ENCODE measurements at places on chromosomes 13 and 19.
A peak's percentile ranks its signal among the peaks of the same experiment; 100 is the strongest.

- no peak for DNase-seq
Measured at GRCh38 chr13:102399791-102400674, 1.8 kb downstream of the FGF14 start.

GRCh38 chr13:48233046-48233888, at the start of gene ITM2B:
ITM2B (plus strand) TSS chr13:48233206; CDS start chr13:48233361, 155 bp downstream.
- DNase-seq = peak; percentile 39

DNA sequence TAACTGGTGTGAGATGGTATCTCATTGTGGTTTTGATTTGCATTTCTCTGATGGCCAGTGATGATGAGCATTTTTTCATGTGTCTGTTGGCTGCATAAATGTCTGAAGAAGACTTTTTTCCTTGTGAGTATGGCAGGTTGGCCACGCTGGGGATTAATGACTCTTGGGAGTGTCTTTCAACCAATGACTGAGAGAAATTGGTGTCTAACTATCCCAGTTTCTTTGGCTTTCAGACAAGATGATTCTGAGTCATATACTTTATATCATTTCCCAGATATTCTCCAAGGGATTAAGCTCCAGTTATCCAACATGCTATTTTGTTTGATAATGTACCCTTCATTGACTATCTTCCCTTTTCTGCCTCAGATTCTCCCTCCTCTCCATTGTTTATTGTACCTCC, 35.5 kb upstream of the CSNK1A1L start:
- DNase-seq = peak; percentile 65

GRCh38 chr19:17406046-17406886, 836 bp upstream of the BST2 start:
- peak; percentile 27 for DNase-seq

DNA sequence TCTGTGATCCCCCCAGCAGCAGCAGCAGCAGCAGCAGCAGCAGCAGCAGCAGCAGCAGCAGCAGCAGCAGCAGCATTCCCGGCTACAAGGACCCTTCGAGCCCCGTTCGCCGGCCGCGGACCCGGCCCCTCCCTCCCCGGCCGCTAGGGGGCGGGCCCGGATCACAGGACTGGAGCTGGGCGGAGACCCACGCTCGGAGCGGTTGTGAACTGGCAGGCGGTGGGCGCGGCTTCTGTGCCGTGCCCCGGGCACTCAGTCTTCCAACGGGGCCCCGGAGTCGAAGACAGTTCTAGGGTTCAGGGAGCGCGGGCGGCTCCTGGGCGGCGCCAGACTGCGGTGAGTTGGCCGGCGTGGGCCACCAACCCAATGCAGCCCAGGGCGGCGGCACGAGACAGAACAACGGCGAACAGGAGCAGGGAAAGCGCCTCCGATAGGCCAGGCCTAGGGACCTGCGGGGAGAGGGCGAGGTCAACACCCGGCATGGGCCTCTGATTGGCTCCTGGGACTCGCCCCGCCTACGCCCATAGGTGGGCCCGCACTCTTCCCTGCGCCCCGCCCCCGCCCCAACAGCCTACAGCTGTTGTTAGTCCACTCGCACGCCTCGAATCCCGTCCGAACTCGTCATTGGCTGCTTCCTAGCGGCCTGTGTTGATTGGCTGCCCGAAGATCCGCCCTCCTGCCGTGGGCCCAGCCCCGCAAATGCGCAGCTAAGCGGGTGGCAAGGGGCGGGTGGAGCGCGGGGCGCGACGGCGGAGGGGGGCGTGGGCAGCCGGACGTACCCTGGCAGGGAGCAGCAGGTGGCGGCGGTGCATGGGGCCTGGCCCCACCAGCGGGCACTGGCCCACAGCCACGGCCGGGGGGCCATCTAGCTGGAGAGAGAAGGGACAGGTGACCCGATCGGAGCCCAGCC, 1.4 kb upstream of the SIX5 start:
- DNase-seq = peak; percentile 95

- no peak for DNase-seq
Measured at GRCh38 chr13:92989301-92989700, 237.3 kb upstream of the GPC6 start.

GRCh38 chr13:75398072-75398471, 83.9 kb downstream of the TBC1D4 start:
- DNase-seq = no peak

GRCh38 chr19:30276883-30277280, 95.3 kb upstream of the ZNF536 start:
- DNase-seq = no peak
